ENCODE measurements at places on chromosomes 6 and 20.
A peak's percentile ranks its signal among the peaks of the same experiment; 100 is the strongest.

DNA sequence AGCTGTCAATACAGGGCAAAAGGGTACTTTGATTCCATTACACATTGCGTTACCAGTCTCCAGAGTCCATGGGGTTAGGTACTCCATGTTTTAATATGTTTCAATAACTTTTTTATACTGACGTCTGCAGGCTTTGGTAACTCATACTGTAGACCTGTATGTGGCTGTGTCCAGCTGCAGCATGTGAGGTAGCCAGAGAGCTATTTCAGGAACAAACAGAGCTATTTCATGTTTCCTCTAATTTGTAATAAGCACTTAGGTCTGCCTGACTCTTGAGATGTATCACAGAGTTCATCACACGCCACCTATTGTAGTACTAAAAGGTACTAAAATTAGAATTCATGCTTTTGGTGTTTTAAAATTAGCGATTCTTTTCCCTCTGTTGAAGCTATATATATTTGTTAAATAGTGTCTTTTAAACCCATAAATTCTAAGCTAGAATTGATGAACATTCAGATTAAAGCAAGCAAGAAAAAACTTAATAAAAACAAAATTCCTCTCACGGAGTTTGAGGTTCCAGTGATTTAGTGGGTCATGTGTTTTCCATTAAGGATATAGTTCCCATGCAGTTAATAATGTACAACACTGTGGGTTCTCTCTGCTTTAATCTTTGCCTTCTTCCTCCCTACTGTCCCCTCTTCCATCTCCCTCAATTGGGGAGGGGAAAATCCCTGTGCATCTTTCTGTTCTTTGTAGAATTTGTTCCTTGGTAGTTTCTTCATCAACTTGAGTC, 37.0 kb downstream of the FOXO3 start:
- no peak for DNase-seq

DNA sequence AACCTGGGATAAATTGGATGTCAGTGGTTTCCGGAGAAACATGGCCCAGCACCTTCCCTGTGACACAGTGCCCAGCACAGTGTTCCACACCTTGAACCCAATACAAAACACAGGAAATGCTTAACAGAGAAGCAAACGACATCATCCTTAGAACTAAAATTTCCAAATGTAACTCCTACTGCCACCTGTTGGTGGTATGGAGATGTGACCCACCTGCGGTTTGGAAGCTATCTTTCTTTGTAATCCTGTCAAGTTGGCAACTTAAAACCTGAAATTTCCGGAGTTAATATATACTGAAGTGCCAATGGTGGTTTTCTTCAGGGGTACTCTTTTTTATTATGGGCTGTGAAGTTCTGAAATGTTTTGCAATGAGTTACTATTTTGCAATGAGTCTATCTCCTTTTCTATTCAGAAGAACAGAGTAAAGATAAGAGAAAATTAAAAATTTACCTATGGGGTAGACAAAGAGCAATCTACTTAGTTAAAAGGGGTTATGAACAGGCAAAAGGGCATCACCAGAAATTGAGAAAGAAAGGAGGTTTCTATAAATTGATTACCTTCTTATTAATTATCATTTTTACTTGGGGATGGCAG, 658.8 kb downstream of the PTPRT start:
- DNase-seq: peak; percentile 42

DNA sequence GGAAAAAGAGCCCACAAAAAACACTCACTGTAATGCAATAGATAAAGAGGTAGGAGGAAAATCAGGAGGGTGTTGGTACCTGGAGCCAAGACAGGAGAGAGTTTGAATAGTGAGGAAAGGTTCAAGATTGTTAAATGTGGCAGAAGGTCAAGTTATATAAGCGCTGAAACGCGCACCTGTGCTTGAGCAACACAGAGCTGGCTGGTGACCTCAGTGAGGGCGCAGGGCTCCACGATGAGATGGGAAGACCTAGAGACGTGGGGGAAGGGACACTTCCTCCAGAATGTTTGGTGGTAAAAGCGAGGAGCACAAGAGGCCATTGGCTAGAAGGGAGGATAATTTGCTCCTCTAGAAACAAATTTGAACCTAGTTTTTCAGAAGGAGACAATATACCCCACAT, 4.2 kb upstream of the PPP1R14C start:
- no peak for DNase-seq

GRCh38 chr20:22925613-22925983, 109.5 kb upstream of the SSTR4 start:
- no peak for DNase-seq

GRCh38 chr6:38367231-38367630, 272.5 kb downstream of the BTBD9 start:
- DNase-seq: no peak

DNA sequence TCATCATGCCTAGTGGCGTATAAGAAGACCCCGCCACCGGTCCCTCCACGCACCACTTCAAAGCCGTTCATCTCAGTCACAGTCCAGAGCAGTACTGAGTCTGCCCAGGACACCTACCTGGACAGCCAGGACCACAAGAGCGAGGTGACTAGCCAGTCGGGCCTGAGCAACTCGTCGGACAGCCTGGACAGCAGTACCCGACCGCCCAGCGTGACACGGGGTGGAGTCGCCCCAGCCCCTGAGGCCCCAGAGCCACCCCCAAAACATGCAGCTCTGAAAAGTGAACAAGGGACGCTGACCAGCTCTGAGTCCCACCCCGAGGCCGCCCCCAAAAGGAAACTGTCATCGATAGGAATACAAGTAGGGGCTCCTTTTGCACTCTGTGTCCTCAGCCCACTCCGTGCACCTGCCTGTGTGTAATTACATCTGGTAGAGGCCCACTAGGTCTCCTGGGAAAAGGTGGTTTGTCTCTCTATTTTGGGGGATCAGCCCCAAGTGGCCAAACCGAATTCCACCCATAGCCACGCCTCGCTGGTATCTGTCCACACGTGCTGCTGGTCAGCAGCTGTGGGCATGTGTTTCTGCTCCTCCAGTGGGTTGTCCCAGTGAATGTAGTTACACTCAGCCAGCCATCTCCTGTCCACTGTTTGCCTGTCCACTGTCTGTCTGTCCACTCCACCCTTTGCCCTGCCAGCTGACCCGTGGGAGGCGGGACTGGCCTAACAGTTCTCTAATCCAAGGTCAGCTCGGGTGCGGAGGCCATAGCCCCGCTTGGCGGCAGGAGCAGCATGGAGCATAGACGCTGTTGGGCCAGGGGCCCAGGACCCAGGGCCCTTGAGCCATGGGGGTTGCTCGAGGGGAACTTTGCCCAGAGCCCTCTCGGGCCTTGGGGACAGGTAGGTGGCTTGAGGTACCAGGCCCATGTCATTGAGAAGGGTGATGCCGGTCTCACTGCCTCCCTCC, 44.3 kb upstream of the MYL9 start:
- no peak for DNase-seq

DNA sequence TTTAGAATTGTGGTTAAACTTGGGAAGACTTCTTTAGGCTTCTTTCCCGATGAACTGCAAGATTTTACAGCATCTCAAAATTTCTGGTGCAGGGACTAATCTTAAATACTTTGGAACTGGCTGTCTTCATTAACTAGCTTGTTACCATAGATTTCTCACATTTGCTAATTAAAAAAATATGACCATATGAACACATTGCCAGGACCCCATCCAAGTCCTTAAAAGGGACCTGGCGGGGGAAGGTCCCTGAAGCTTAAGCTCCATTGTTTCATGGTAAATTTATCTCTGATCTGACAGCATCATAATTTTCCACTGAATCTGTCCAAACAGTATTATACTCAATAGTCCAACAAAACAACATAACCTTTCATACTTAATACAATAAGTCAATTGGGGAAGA, 517.8 kb upstream of the FLRT3 start:
- DNase-seq: no peak

DNA sequence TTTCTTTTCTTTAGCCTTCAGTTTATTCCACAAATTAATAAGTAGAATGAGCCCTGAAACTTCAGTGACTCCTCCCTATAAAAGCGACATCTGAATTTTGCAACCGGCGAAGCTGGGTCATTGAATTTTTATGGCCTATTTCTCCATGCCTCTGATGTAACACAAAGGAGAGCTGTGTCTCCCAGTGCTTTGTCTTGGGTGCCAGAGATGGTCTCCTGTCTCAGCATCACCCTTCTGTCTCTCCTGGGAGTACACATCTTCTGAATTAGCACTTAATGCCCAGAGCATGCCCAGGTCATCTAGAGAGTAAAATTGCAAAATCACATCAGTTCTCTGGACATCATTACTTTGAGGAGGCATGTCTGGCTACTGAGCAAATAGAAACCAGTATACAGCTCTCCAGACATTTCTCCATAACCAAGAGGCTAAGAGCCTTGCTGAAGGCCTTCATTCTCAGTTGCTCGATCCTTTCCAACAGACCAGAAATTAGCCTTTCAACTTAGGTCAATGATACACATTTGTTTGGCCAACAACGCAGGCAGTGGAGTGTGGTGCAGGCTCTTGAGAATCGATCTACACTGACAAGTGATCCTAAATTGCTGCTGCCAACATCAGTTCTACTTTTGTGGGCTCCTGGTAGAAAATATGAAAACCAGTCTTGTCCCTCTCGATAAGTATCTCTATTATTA, 176.0 kb upstream of the FOXQ1 start:
- no peak for DNase-seq

- DNase-seq: peak; percentile 41
Observed at GRCh38 chr6:21747441-21747840, 153.9 kb downstream of the SOX4 start.

- DNase-seq: no peak
Observed at GRCh38 chr6:28209753-28210535, 15.1 kb upstream of the ZSCAN9 start.

DNA sequence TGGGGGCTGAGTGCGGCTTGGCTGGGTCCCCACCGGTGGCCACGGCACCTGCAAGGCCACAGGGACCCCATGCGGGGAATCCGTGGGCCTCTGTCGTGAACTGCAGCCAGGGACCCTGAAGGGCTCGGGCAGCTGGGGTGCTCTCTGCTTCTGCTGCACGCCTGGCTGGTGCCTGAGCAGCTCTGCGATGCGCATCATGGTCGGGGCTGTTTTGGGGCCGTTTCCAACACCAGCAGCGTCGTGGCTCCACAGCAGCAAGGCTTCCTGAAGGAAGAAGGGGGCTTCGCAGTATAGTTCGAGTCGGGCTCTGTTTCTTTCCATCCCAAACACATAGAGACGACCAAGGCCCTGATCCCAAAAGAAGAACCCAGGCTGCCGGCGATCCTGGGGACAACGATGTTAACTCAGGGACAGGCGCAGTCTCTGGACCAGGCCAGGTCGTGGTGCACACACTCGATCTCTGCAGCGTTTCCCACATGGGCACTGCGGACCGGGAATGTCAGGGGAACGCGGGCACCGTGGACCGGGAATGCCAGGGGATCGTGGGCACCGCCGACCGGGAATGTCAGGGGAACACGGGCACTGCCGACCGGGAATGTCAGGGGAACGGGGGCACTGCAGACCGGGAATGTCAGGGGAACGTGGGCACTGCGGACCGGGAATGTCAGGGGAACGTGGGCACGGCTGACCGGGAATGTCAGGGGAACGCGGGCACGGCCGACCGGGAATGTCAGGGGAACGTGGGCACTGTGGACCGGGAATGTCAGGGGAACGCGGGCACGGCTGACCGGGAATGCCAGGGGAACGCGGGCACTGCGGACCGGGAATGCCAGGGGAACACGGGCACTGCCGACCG, 36.8 kb upstream of the BHLHE23 start:
- DNase-seq: no peak

GRCh38 chr6:118061666-118062065, 154.6 kb downstream of the SLC35F1 start:
- no peak for DNase-seq

GRCh38 chr6:168045141-168045691, 33.8 kb downstream of the FRMD1 start:
- DNase-seq: no peak

DNA sequence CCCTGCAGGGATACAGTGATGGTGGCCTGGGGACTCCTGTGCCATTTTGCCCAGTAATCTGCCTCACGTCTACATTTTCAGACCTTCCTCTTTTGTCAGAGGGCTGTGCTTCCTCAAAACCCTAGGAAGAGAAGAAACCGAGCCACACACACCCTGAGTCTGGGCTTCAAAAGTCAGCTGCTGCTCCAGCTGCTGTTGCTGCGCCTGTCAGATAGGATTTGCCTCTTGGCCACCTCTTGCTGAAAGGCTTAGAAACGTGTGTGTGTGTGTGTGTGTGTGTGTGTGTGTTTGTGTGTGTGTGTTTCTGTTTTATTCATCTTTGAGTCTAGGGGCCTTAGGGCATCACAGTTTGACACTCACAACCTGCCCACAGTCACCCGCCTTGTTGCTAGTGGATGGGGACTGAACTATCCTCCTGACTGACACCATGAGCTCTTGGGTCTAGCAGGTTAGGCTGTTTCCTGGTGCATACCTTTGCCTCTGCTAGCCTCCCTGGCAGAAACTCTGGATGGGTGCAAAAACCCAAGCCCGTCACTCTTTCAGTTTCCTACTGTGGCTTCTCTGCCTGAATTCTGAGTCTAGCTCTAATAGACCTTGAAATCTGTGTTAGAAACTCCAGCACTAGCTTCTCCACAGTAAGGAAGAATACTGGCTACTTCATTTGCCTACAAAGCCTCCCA, 94.9 kb upstream of the CEP85L start:
- DNase-seq: peak; percentile 74

GRCh38 chr6:26300828-26301227, 64.2 kb upstream of the BTN3A2 start:
- no peak for DNase-seq

- no peak for DNase-seq
Observed at GRCh38 chr6:150201772-150202329, 59.0 kb downstream of the PPP1R14C start.

DNA sequence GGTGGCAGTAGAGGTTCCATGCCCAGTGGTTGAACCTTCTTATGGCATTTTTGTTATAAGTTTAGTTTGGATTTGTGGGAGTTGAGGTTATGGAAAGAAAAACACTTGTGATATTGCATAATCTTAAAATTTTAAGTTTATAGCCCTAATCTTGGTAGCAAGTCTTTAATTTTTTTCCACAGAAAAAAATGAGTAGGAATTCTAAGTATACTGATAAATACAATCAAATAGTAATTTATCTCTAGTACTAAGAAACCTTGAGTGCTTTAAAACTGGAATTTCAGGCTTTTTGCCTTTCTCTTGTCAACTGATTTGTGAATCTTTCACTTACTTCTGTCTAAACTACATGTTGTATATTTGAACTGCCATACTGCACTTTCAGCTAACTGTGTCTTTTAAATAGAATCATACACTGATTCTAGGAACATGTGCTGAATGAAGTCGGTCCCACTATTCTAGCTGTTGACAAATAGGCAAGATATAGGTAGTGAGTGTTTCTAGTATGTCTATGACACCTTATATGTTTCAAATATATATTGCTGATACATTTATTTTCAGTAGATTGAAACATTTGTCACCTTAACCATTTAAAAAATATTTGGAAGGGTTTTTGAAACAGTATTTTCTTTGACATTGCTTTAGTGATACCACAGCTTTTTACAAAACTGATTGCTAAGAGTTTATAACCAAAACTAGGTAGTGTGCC, 2.4 kb downstream of the PARD6B start:
- no peak for DNase-seq

GRCh38 chr6:159038914-159039884, 5.6 kb downstream of the TAGAP start:
- DNase-seq: no peak

GRCh38 chr20:60202046-60202445, 243.8 kb downstream of the CDH26 start:
- DNase-seq: no peak

Data from retina (tissue), 1 donor.